NCI-H1105 treated with DMSO at 0.1 percent for 48 hours (cell line): ENCODE measurements at places on chromosomes 1 and 21.
A peak's percentile ranks its signal among the peaks of the same experiment; 100 is the strongest.

DNA sequence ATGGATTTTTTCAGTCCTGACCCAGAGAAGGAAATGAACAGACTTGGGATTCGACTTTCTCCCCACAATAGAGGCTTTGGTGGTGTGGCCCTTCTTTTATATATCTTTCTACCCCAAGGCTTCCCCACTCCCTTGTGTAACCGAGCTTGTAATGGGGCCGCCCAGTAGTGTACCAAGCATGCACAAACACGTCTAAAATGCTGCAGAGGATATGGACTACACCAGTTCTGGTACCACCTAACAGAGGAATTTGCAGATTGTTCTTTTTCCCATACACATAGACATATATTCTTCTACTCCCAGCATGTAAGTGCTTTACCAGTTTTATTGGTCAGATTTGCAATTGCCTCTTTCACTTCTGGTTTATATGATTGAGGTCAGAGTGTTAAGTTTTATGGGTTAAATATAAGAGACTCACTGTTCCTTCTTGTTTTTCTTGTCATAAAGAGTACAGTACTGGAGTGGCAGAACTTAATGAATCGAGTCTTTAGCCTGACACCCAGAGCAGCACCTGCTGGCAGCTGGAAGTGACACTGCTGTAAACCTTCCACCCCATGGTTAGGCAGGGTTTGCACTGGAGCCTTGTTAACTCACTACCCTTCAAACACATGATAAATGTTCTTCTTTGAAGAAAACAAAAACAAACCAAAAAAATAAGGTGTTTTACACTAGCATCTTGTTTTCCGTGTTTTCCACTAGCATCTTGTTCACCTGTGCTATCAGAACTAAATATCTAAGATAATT is 198.6 kb downstream of the PTPRC start:
- peak; percentile 9 for DNase-seq

DNA sequence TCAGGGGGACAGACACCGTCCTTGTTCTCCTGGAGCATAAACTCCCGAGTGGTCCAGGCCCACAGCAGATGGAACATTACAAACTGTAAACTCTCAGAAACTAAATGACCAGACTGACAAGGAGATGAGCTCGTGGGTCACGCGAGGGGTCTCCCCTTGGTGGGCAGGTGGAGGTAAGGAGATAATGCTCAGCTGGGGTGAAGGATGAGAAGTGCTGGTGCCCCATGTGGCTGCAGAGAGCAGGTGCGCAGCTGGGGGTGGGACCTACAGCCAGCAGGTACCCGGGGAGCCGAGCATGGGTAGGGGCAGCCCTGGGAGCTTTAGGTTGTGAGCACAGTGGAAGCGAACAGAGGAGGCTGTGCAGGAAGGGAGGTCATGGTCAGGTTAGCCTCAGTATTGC is 40.1 kb downstream of the AJAP1 start:
- no peak for DNase-seq

GRCh38 chr21:42160765-42161164 is 58.2 kb upstream of the ABCG1 start:
- no peak for DNase-seq

DNA sequence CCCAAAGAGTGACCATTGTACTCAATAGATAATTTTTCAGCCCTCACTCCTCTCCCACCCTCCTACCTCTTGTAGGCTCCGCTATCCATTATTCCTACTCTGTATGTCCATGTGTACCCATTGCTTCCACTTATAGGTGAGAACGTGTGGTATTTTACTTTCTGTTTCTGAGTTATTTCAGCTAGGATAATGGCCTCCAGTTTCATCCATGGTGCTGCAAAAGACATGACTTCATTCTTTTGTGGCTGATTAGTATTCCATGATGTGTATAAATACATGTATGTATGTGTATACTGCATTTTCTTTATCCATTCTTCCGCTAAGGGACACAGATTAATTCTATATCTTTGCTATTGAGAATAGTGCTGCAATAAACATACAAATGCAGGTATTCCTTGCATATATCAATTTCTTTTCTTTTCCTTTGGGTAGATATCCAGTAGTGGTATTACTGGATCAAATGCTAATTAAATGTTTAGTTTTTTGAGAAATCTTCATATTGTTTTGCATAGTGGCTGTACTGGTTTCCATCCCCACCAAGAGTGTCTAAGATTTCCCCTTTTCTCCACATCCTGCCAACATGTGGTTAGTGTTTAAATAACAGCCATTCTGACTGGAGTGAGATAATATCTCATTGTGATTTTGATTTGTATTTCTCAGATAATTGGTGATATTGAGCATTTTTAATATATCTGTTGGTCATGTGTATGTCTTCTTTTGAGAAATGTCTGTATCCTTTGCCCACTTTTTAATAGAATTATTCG is 4.9 kb downstream of the LY9 start:
- no peak for DNase-seq

DNA sequence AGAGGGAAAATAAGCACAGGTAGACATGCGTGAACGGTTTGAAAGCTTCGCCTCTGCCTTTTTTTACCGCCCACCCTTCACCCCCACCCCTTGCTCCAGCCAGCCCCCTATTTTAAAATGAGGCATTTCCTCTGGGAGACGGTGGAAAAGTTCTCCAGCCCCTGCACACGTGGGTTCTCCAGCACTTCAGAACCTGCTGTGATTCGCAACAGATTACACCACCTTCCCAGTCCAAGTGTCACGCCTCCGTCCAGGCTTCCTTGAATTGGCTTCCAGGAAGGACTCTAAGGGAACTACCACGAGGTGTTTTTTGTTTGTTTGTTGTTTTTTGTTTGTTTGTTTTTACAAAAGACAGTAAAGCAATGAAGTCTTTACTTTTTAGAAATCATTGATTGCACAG is 2.6 kb downstream of the LRRC7 start:
- no peak for DNase-seq

DNA sequence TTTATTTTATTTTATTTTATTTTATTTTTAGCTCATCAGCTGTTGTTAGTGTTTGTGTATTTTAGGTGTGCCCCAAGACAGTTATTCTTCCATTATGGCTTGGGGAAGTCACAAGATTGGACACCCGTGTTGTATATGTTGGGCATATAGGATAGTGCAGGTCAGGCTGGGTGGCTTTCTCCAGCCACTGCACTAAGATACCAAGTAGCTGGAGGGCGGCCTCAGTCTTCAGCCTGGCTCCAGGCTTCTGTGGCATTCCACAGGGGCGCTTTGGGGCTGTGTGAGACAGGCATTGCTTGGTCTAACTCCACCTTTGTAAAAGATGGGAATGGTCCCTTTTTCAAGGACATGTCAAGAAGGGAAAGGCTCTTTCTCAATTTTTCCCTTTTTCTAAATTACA is 16.5 kb downstream of the RRP1B start:
- no peak for DNase-seq

GRCh38 chr1:177983077-177983476 is 13.2 kb upstream of the SEC16B start:
- no peak for DNase-seq

DNA sequence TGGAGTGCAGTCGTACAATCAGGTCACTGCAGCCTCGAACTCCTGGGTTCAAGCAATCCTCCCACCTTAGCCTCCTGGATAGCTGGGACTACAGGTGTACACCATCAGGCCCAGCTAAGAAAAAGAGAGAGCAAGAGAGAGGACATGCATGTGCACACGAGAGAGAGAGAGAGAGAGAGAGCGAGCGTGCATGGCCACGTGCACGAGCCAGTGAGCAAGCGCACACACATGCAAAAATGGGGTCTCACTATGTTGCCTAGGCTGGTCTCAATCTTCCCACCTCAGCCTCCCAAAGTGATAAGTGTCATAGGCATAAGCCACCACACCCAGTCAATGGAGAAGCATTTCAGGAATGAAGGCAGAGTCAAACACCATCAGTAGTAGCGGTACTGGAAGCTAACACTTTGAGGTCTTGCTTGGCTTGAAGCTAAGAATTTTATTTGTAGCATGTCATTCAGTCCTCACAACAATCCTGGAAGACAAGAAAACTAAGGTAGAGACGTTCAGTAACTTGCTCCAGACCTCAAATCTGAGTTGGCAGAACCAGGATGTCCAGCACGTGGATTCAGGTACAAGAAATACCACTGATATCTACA is 14.5 kb downstream of the GNB1 start:
- no peak for DNase-seq

DNA sequence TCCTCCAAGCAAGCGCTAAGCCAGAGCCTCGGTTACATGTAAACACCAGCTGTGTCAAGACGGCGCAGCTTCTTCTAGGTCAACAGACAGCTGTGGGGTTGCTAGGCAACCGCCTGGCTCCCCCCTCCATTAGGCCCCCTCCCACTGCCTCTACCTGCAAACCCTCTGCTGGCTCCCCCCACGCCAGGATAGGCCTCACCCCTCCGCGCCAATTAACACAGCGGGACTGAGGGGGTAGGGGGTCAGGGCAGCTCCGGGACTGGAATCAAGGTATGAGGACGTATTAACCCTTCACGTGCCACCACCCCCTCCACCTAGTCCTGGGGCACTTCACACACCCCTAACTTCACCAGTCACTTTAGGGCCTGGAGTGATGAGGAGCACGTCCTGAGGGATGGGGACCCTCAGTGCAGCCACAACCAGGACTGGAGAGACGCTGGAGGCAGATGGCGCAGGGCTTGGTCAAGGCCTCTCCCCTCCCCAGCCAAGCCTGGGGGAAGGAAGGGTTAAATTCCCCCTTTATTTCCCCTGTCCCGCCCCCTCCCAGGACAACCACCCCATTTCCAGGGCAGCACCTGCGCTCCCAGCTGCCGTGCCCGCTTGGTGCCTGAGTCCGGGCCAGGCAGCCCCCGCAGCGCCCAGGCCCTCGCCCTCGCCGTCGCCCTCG is 37.4 kb upstream of the WASF2 start:
- DNase-seq = peak; percentile 96

- no peak for DNase-seq
These were observed 107.0 kb downstream of the NME7 start for GRCh38 chr1:169260478-169261151.
